HS-27A (cell line): ENCODE measurements at places on chromosomes 13 and 19.

DNA sequence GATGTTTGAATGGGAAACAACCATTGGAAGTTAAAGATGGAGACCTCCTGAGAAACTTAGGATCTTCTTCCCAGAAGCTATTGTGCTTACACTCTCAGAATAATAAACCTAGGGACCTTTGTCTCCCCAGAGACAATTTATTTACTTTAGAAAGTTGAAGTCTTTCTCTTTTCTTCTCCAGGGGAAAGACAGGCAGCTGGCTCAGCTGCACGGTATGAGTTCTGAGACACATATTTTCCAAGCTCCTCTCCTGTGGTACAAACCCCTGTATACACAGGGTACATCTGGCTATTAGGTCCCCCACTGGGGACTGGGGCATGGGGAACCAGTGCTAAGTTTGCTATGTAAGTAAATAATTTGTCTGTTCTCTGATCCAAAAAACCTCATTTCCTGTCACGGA, 67.5 kb upstream of the POSTN start:
- no peak for DNase-seq

DNA sequence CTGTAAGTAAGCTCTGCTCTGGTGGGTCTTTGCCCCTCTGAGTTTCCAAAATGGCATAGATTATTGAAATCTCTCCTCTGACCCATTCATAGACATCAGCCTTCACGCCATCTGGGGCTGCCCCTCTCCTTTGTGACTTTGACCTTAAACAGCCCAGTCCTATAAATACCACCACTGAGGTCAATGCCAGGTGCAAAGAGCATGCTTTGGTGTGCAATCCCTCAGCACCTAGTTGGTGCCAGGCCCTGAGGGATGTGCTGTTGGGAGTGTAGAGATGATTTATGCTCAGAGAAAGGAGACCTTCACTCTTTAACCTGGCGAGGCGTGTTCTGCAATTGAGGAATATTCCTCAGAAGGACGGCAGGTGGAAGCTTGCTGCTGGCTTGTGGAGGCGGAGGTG, 121.7 kb upstream of the TSHZ3 start:
- no peak for DNase-seq

- DNase-seq, result no peak
Observed at GRCh38 chr13:84380866-84381265, 498.6 kb upstream of the SLITRK1 start.

DNA sequence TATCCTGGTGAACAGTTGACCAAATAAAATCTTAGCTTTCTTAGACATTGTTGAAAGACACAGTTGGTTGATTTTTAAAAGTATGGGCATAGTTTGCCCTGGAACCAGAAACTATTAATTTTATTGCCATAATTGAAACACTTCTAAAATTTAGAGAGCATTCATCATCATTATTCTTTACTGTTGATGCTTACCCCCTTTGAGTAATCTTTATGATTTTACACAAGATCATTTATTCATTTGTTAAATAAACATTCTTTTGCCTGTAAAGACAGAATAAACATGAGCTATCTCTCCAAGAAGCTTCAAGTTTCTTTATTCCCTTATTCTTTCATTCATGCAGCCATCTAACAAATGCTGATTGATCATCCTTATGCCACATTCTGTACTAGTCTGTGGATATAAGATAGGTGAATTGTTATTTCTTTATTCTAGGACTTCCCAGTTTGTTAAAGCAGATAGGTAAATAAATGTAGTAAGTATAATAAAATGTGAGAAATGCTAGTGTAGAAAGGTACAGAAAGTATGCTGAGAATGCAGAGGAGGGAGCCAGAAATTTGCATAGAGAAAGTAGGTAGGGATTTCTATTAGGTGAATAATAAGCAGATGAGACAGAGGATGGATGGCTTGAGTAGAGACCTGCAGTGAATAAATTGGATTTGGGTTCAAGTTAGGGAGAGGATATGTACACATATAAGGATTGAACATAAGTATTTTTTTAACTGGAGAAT, 8.2 kb downstream of the SERTM1 start:
- no peak for DNase-seq

DNA sequence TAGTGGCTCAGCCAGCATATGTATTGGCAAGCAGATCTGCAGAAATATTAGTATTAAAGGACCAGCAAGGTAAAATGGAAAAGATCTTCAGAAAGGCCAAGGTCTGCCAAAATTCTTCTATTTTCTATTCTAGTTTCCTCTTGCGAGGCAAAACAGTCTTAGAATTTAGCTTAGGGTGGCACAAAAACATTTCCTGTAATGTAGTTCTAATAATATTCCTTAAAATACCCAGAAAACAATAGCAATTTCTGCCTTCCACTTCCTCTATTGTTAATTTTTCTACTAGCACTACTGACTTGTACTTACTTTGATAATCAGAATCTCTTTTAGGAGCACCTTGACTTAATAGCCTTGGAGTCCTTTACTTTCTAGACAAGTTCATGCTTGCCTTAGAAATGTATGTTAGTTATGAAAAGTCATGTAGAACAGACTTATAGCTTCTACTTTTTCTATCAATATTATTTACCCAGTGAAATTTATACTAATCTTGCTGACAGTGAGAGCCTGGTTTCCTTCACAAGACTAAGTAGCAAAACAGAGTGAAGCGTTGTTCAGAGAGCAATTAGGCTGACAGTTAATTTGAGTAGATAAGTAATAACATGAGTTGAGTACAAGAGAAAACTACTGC, 23.9 kb upstream of the LPAR6 start:
- no peak for DNase-seq

DNA sequence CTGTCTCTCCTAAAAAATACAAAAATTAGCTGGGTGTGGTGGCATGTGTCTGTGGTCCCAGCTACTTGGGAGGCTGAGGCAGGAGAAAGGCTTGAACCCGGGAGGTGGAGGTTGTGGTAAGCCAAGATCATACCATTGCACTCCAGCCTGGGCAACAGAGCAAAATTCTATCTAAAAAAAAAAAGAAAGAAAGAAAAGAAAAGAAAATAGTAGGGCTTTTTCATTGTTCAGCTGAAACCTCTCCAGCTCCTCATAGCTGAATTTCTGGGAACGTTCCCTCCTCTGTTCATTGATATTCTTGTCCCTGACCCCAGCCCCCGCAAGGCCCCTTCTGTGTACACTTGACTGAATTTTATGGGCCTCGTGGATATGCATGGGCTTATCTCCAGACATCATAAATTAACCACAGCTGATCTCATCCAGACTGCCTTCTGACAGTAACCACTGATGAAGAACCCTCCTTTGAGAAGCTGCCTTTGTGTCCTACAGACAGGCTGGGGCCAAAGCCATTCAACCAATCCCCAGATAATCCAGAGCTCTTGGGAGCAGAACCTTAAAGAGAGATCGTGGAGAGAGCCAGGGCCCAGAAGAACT, at the start of gene ELSPBP1:
Gene ELSPBP1, plus strand, starts transcription at position 424 of the 594 bp plus-strand sequence. CDS start 14,036 bp downstream, outside the sequence.
- DNase-seq, result no peak

DNA sequence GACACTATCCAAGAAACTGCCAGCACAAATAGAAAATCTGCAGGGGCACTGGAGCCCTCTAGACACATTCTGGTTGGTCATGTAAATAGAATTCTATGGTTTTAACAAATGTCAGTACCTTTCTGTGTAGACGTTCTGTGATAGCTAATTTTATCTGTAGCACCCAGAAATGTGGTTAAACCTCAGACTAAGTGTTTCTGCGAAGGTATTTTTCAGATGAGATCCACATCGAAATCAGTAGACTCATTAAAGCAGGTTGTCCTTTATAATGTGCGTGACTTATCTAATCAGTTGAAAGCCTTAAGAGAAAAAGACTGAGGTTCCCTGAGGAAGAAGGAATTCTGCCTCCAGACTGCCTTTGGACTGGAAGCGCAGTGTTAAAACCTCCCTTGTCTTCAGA, 922.9 kb downstream of the EFNB2 start:
- DNase-seq, result no peak

GRCh38 chr13:99653526-99653925, 152.3 kb downstream of the TM9SF2 start:
- no peak for DNase-seq

- no peak for DNase-seq
Observed at GRCh38 chr19:41476583-41476982, 33.6 kb downstream of the ERICH4 start.

DNA sequence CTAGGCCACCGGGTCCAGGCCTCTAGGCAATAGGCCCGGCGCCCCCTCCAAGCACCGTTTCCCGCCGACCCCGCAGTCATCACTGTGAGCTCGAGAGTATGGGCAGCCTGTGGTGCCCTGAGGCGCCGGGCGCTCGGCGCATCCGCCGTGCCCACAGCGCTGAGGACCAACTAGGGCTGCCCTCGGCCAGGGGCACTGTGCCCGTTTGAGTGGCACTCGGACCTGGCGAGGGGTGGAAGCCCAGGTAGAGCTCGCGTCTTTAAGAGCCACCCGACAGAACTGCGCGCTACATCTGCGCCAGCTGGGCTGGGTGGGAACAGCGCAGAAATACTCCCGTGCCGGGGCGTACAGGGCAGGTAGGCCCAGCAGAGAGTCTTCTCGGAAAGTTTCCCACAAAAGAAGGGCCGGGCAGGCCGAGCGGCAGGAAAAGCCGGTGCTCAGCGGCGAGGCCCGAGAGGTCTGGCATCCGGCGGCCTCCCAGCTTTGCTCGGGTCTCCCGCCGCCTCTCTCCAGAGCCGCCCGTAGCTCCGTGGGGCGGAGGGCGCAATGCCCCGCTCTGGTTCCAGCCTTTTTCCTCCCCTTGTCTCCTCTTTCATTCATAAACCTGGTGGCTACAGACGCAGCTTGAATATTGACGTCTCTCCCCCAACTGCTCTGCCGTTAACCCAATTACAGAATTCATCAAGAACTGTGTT, 5.4 kb upstream of the SOX1 start:
- DNase-seq, result no peak

DNA sequence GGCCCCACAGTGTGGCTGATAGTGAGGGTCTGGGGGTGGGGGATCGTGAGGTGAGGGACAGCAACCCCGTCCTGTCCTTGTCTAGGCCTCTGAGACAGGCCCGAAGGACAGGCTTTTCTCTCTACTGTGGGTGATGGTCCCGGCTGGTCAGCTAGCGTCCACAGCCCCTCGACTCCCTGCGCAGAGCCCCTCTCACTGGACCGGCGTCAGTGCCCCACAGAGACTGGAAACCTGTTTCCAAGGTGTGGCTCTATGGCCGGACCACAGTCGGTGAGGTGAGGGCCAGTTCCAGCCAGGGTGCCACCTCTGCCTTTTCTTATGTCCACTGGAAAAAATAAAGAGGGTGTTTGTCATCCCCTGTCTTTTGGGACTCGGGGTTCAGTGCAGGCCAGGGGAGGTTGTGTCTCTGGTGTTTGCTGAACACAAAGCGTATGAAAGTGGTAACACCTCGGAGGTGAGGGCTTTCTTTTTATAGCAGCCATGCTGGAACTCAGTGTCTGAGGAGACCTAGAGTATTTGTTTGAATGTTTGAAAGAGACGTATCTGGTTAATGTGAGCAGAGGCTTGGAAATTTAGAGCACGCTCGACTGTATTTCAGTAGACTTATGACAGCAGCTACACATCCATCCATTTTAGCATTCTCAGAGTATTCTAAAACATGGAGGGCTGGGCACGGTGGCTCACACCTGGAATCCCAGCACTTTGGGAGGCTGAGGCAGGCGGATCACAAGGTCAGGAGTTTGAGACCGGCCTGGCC, 22.8 kb downstream of the ATP11A start:
- no peak for DNase-seq

DNA sequence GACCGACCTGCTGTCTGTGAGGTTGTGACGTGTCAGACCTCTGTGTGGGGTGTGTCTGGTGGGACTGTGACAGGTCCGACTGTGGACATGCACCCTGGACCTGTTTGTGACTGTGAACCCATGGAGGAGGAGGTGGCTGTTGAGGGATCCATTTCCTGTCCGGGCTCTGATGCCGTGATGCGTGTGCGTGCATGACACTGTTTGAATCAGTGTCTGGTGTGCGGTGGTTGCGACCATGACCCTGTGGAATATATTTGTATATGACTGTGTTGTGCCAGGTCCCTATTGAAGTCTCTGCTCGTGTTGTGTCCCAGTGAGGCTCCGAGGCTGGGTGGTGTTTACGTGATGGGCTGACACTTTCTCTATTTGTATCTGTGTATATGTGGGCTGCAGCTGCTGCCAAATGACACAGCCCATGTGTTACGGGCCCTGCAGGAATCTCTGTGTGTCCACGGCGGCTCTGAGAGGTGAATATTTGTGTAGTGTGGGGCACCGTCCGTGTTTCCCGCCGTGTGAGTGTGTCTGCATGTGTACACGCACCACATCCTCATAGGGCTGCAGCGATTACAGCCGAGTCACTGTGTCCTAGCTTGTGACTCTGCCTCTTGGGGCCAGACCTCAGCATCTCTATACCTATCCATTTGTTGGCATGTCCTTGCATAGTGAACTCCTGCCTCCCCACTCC, 18.3 kb downstream of the CCDC97 start:
- DNase-seq, result no peak

- no peak for DNase-seq
Observed at GRCh38 chr19:8259142-8259921, 48.8 kb downstream of the CD320 start.

GRCh38 chr13:98937911-98938381, 39.9 kb downstream of the DOCK9 start:
- no peak for DNase-seq

GRCh38 chr19:1271528-1272422, 2.6 kb downstream of the CIRBP start:
- DNase-seq, result no peak

GRCh38 chr13:21040120-21040826, 21.1 kb downstream of the LATS2 start:
- no peak for DNase-seq

- no peak for DNase-seq
Observed at GRCh38 chr13:24263632-24264031, 45.7 kb upstream of the C1QTNF9 start.

- DNase-seq, result no peak
Observed at GRCh38 chr19:43675269-43675879, 5.4 kb upstream of the PLAUR start.

- no peak for DNase-seq
Observed at GRCh38 chr19:32296694-32297093, 48.7 kb upstream of the ZNF507 start.

- DNase-seq, result no peak
Observed at GRCh38 chr19:9494096-9494495, 4.3 kb downstream of the ZNF560 start.

DNA sequence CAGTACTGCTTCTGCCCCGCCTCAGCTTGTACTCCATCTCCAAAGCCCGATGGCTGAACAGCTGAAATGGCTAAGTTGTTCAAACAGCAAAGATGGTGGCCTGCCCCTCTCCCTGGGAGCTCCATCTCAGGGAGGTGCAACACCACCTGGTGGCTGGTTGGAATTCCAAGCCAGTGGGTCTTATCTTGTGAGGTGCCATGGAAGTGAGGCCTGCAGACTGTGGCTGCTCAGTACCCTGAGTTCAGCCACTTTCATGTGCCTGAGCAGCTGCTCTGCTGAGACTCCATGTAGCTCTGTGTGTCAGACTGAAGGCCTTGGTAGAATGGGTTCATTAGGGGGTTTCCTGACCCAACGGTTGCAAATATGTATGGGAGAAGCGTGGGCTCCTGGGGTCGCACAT, 67.3 kb upstream of the SPRY2 start:
- DNase-seq, result no peak

GRCh38 chr19:43934055-43934984, 762 bp downstream of the ZNF45 start:
- no peak for DNase-seq

DNA sequence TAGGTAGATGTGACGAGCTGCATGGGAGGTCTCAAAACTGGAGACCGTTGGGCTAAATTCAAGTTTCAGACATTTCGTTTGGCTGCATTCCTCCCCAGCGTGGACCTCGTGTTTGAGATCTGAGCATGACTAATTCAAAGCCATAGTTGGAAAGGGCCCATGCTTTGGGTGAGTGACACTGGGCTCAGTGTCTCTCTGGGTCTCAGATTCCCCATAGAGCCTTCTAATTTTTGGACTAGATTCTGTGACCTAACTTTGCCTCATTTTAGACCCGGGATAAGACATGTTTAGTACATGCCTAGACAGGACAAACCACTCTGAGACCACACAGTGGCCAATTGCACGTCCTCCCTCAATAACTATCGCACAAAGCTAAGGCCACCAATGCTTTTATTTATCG, 16.6 kb downstream of the CKM start:
- DNase-seq, result no peak
